ENCODE measurements at places on chromosomes 16 and 17. TPM values are rescaled to one million over a fixed set of nuclear protein-coding genes. Genes with fewer than 3 reads are reported as not detected.

DNA sequence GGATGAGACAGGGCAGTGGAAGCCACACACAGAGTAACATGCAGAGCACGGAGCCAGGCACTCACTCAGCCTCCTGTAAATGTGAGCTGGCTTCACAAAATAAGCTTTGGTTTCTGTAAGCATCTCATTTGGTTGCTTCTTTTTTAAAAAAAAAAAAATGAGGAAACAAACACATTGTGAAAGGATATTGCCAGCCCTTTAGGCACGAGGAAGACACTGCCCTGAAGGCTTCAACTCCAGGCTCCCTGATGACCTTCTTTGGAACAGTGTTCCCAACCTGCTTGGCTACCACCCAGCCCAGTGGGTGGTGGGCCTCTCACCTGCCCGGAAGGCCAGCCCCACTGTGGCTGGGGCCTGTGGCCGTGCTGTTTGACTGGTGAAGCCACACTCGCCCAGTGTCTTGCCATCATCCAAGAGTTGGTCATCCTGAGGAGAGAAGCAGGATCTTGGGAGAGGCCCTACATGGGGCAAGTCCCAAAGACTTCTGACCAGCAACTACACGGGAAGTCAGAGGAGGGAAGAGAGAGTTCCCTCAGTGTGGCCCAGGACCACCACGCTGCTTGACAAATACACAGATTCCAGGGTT, 1.9 kb downstream of the ELOB start:
- peak; percentile 30 for DNase-seq

GRCh38 chr17:14745541-14745940, 444.7 kb downstream of the HS3ST3B1 start:
- no peak for DNase-seq

Gene EFNB3
- 0.19 TPM for total RNA-seq

DNA sequence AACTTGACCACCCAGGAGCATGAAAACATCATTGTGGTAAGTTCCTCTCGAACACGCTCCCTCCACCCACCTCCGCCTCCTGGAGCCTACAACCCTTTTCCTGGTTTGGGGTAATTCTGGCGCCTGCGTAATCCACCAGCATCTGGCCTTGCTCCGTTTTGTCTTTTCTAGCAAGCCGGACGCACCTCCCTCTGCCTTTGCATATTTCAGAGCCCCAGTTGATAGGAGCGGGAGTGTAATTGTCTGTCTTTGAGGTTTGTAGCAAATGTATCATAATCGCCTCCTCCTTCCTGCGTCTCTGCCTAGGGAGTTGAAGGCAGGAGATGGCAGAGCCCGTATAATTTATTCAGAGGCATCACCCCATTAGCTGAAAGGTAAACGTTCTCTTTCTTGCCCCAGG, 121.3 kb upstream of the PLCG2 start:
- no peak for DNase-seq

- no peak for DNase-seq
Measured at GRCh38 chr16:79168321-79168720, 432.2 kb downstream of the MAF start.

Gene TPSD1
- not detected for total RNA-seq

Gene RAB26
- total RNA-seq: 0.51 TPM
